ENCODE measurements at places on chromosomes 12 and 14.

DNA sequence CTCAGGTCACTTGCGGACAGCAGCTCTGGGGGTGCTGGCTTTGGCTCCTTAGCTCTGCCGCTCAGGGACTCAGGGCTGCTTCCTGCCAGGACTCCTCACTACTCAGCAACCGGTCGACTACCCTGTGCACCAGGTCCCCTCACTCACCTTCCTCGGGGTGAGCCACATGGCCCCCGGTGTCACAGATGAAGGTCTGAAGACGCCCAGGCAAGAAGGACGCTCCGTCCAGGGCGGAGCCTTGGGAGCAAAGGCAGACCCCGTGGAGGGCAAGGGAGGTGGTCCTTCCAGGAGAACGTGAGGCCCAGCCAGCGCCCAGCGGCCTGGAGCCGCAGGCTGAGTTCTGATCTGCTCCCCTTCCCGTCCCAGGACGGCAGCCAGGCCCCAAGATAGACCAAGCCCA, 32.0 kb downstream of the SLC6A12 start:
- no peak for DNase-seq

GRCh38 chr12:79983986-79984620, 49.2 kb upstream of the PPP1R12A start:
- no peak for DNase-seq

GRCh38 chr12:3365463-3366411, 125.3 kb upstream of the PRMT8 start:
- DNase-seq: peak; percentile 77

DNA sequence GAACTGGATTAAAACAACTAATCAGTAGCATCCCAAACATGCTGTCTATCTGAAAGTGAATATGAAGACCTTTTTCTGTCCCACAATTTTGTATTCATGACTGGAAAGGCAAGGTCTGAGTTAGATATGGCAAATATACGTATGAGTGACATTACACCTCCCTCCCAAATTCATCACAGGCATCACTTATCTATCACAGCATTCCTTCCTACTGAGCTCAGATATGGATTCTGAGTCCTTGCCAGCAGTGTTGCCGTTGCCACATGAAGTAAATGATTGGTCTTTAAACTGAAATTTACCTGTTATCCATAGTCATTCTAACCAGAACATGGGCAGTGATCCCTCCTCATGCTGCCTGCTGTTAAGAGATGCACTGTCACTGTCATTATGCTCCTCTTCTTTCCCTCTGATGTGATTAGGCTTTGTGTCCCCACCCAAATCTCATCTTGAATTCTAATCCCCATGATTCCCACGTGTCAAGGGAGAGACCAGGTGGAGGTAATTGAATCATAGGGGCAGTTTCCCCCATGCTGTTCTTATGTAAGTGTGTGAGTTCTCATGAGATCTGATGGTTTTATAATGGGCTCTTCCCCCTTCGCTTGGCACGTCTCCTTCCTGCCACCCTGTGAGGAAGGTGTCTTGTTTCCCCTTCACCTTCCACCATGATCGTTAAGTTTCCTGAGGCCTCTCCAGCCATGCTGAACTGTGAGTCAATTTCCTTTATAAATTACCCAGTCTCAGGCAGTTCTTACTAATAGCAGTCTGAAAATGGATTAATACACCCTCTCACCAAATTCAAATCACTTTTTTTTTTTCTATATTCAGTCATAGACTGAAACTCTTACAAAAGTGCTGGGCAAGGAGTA, 288.4 kb downstream of the NUAK1 start:
- DNase-seq: no peak

GRCh38 chr12:31118347-31119191, 44.9 kb downstream of the DDX11 start:
- DNase-seq: peak; percentile 71

- no peak for DNase-seq
Measured at GRCh38 chr14:94043111-94043755, 17.1 kb downstream of the OTUB2 start.

DNA sequence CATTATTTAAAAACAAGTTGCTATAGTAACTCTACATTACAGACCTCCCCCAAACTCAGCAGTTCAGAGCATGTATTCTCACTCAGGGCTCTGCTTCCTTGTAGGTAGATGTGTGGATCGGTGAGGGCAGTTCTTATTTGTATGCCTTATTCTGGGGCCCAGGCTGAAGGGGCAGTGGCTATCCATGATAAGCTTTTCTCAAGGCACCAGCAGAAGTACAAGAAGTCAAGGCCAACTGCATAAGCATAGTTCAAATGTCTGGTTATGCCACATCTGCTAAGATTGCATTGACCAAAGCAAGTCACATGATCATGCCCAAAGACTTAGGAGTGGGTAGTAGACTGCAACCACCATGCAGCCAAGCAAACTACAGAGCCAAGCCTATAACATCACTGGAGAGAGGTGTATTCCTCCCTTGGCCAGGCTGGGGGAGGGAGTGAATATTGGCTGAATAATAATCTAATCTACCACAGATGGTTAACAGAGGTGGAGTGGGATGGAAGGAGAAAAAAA, 4.6 kb downstream of the PSEN1 start:
- DNase-seq: no peak

DNA sequence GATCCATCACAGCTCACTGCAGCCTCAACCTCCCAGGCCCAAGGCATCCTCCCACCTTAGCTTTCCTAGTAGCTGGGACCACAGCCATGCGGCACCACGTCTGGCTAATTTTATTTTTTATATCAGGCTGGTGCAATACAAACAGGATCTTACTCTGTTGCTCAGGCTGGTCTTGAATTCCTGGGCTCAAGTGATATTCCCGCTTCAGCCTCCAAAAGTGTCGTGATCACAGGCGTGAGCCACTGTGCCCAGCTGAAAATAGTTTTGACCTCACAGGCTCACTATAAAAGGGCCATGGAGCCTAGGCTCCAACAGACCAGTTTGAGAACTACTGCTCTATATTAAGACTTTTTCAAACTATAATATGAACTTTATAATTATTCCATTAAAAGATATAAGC, 37.3 kb downstream of the SNX6 start:
- DNase-seq: no peak

GRCh38 chr12:79706676-79707075, 15.9 kb upstream of the PAWR start:
- DNase-seq: no peak

- peak; percentile 4 for DNase-seq
Measured at GRCh38 chr14:67413806-67414769, 2.1 kb upstream of the PLEK2 start.

DNA sequence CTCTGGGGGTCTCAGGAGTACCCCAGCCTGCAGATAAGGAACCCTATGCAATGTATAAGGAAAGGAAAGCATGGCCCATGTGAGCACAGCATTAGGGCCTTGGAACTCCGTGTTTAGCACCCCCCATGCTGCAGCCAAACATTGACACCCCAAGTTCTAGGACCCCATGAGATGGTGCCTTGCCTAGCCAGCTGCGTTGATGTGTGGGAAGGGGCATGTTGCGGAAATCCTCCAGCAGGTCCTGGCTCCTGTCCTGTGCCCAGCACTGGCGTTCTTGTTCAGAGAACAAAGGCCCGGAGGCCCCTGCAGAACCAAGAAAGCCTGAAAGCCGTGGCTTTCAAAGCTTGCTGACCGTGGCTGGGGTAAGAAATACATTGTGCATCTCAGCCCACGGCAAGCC, 99.4 kb upstream of the DIO3 start:
- no peak for DNase-seq

DNA sequence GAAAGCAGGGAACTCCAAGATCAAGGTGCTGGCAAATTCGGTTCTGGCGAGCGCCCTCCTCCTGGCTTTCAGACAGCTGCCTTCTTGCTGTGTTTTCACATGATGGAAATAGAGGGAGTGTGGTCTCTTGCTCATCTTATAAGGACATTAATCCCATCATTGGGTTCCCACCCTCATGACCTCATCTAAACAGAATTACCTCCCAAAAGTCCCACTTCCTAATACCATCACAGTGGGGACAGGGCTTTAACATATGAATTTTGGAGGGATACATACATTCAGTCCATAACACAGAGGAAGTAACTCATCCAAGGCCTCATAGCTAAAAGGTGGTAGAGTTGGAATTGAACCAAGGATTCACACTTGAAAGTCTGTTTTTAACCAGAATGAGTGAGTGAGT, 28.6 kb downstream of the DYRK2 start:
- DNase-seq: no peak

- no peak for DNase-seq
Measured at GRCh38 chr14:55518391-55518790, 61.6 kb upstream of the KTN1 start.

DNA sequence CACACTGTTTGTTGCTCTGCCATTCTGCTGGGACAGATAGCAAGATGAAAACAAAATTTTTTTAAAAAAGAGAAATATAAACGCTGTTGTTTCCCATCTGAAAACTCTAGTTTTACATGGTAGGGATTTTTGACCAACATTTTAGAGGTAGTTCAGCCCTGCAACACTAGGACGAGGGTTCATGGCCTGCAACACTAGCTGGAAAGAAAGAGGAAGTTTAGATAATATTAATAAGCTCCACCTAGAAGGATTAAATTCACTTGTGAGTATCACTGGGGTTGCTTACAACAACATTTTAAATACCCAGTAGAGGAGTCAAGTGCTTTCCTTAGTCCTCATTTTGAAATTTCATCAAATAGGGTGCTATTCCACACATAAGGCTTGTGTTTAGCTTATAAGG, 68.2 kb downstream of the SRGAP1 start:
- no peak for DNase-seq

DNA sequence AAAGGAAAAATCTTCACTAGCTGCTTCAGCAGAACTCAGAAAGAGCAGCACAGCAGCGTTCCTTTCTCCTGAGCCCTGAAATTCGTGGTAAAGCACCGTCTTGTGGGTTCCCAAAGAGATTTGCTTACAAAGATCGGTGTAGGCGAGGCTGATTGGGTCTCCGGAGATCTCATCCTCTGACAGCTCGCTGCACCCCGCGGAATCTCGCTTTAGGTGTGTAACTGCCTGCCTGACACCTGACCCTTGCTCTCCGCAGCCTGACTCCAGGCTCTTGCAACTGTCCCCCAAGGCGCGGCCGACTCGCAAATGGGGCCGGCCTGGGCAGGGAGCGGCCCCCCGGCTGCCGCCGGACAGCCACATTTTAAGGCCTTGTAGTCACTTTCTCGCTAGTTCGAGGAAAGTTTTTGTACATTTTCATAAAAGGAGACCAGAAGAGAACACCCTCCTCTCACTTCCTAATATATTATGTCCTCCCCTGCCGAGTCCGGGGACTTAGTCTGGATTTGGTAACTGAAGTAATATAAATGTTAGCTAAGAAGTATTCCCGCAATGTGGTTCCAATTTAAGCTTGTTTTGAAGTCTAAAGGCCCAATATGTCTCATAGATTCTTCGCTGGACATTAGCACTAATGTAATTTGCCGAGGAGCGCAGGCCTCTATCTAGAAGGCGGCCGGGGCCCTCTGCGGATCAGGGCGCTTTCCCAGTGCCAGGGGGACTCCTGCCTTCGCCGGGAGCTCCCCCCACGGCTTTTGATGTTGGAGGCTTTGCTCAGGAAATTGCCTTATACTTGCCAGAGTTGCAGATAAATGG, 177.3 kb upstream of the CDKN3 start:
- DNase-seq: peak; percentile 60

- no peak for DNase-seq
Measured at GRCh38 chr14:51628238-51628637, 23.5 kb upstream of the FRMD6 start.

- DNase-seq: no peak
Measured at GRCh38 chr12:76645934-76646333, 86.4 kb upstream of the OSBPL8 start.

GRCh38 chr14:67513631-67514108, 19.4 kb upstream of the PLEKHH1 start:
- DNase-seq: no peak

DNA sequence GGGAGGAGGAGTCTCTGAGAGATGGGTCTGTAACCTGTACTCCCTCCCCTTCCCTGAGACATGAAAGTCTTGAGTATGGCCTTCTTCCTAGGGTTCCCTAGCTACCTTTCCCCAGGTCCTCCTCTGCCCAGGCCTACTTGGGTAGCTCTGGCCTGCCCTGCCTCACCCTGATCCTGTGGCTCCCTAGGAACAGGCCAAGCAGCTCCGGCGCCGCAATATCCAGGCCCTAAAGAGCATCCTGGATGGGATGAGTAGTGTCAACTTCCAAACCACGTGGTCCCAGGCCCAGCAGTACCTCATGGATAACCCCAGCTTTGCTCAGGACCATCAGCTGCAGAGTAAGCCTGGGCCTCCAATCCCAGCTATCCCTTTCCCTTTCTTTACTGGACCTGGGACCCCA, 12.3 kb downstream of the PRPF40B start:
- DNase-seq: no peak

- DNase-seq: no peak
Measured at GRCh38 chr12:8628731-8629130, 16.1 kb upstream of the AICDA start.

DNA sequence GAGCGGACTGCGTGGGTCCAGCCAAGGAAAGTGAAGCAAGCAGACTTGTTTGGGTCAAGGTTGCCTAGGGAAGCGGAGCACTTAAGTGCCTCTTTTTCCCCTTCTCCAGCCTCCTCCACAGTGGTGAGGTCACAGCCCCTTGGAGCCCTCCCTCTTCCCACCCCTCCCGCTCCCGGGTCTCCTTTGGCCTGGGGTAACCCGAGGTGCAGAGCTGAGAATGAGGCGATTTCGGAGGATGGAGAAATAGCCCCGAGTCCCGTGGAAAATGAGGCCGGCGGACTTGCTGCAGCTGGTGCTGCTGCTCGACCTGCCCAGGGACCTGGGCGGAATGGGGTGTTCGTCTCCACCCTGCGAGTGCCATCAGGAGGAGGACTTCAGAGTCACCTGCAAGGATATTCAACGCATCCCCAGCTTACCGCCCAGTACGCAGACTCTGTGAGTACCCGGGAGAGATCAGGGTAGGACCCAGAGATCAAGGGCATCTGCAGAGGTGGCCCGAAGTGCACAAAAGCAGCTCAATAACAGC, at the start of gene TSHR:
TSHR (plus strand) TSS at position 206 of the 526 bp plus-strand sequence; CDS start at position 266, 60 bp downstream.
- DNase-seq: peak; percentile 41

- DNase-seq: no peak
Measured at GRCh38 chr14:50270932-50271331, 39.6 kb upstream of the SOS2 start.

DNA sequence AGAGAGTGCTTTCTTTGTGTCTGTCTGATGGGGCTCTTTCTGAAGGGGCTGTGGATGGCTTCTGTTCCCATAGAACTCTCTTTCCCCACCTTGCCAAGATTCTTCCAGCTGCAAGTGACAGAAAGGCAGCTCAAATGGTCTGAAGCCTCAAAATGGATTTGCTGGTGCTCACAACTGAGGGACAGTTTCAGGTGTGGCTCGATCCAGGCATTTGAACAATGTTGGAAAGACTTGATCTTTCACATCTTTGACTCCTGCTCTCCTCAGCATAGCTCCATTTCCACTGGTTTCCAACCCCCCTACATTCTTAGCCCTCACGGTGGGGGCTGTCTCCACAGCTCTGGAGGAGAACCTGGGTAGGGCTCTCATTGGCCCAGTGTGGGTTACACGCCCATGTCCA, 15.9 kb downstream of the RFLNA start:
- DNase-seq: no peak

All from eye (tissue), 1 donor.